RCC 7860 (cell line): ENCODE measurements at places on chromosomes 11 and 22.

GRCh38 chr11:133901316-133901715, 55.5 kb downstream of the IGSF9B start:
- DNase-seq, result no peak

- DNase-seq, result no peak
These were observed 313.9 kb upstream of the B3GAT1 start for GRCh38 chr11:134725716-134726639.

- DNase-seq, result peak; percentile 84
These were observed 2.4 kb upstream of the RANGAP1 start for GRCh38 chr22:41288245-41288946.

- DNase-seq, result no peak
These were observed 31.9 kb upstream of the IGLL5 start for GRCh38 chr22:22855617-22856308.

DNA sequence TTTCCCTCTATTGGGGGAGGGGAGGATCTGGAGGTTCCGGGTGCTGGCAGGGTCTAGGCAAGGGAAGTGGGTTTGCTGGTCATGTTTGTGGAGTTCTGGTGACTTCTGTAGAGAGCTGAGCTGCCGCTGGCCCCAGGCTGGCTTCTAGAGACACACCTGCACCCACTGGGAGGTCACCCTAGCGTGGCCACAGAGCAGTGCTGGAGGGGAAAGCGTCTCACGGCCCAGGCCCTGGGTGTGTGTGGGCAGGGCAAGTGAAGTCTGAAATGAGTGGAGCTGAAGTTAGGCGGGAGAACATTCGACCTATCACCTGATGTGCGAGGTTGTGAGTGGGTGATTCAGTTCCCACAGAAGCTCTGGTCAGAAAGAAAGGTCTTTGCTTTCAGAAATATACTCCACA, 27.9 kb downstream of the SMIM38 start:
- no peak for DNase-seq

GRCh38 chr22:32721328-32722180, 80.0 kb upstream of the TIMP3 start:
- DNase-seq, result no peak

DNA sequence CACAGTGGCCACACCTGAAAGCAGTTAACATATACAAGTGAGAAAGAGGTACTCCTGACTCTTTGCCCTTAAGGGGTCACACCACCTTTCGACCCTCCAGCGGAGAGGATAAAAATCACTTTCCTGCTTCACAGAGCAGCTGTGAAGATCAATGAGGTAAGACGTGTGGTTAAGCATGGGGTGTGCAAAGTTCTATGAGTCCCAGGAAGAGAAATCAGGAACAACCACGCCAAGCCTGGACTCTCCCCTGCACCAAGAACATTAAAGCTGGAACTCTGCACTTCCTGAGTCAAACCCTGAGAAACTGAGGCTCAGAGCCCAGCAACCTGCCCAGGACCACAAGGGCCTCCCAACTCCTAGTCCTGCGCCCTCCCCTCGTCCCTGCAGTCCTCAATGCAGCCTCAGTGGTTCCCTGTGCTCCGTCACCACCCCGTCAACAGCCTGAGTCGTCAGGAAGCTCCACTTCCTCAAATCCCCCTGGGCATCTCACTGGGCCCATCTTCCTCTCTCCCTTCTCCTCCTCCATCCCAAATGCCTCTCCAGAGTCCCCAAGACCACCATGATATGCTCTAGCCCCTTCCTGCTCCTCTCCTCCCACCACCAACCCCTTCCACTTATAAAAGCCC, 17.7 kb downstream of the TNKS1BP1 start:
- DNase-seq, result no peak

DNA sequence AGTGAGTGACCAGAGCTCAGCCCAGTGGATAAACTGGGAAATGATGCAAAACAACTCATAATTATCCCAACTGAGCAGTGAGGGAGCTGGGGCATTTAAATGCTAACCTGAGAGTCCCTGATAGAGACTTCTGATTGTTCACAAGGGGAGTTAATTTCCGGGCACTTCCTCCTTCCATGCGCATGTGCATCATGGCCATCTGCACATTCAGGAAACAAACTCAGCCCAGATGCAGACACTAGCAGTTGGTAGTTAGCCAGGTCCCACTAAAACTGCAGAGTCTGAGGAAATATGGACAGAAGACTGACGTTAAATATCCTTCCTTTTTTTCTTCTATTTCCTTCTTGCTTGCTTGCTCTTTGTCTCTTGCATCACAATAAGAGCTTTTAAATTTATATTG, 852.1 kb upstream of the LRRC4C start:
- no peak for DNase-seq

GRCh38 chr11:108084811-108085210, 36.6 kb upstream of the ACAT1 start:
- DNase-seq, result no peak

DNA sequence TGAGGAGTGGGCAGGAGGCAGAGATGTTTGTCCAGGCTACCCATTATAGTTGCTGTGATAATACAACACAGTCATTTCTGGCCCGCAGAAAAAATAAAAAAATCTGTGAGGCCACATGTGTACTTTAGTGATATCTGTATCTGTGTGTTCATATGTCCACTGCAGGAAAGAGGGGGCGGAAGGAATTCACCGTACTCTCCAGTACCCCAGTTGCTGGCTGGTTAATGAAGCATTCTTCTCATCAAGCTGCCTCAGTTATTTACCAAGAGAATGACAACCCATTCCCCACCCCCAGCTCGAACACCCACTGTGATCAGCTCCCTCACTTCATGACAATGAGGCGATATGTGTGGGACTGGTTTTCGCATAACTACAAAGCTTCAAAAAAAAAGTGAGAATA, 309.3 kb downstream of the SOX6 start:
- no peak for DNase-seq

GRCh38 chr11:71245601-71246391, 6.6 kb downstream of the SHANK2 start:
- DNase-seq, result no peak

DNA sequence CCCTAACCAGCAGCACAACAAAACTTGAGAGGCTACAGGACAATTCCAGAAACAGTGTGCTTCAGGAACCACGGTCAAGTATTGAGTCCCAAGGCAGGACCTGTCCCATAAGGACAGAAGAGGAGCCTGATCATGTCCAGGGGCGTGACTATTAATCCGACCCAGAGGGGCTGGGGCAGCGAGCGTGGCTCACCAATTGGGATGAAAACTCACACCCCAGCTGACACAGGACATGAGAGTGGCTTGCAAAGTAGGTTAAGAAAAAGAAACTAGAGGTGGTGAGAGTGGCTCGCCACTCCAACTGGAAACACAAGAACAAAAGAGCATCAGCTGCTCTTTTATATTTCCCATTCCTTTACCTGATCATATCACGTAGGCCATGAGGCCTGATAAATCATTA, 16.0 kb upstream of the FEZ1 start:
- DNase-seq, result no peak

GRCh38 chr11:16946477-16947282, 67.5 kb downstream of the PLEKHA7 start:
- no peak for DNase-seq

- no peak for DNase-seq
These were observed 194.0 kb upstream of the CADM1 start for GRCh38 chr11:115698243-115698642.

GRCh38 chr11:104704146-104704830, 194.0 kb downstream of the CASP12 start:
- no peak for DNase-seq

- peak; percentile 86 for DNase-seq
These were observed 20.8 kb downstream of the PIK3IP1 start for GRCh38 chr22:31271485-31271884.

GRCh38 chr11:121844016-121844415, 272.0 kb downstream of the BLID start:
- DNase-seq, result no peak

DNA sequence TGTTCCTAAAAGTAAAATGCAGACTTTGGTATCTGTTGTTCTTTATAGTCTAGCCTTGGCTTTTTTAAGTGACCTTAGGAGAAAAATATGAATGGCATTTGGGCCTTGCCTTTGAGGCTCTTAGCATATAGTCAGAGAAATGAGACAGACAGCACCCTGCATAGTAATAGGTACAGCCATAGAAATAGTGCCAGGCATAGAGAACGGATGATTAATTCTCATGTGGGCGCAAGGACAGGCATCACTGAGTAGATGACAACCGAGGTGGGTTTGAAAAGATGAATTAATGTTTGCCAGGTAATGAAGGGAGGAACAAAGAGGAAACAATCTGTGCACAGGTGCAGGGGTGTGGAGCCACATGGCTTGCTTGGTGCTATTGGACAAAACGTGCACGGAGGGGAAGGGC, 90.5 kb downstream of the BMAL1 start:
- peak; percentile 56 for DNase-seq

DNA sequence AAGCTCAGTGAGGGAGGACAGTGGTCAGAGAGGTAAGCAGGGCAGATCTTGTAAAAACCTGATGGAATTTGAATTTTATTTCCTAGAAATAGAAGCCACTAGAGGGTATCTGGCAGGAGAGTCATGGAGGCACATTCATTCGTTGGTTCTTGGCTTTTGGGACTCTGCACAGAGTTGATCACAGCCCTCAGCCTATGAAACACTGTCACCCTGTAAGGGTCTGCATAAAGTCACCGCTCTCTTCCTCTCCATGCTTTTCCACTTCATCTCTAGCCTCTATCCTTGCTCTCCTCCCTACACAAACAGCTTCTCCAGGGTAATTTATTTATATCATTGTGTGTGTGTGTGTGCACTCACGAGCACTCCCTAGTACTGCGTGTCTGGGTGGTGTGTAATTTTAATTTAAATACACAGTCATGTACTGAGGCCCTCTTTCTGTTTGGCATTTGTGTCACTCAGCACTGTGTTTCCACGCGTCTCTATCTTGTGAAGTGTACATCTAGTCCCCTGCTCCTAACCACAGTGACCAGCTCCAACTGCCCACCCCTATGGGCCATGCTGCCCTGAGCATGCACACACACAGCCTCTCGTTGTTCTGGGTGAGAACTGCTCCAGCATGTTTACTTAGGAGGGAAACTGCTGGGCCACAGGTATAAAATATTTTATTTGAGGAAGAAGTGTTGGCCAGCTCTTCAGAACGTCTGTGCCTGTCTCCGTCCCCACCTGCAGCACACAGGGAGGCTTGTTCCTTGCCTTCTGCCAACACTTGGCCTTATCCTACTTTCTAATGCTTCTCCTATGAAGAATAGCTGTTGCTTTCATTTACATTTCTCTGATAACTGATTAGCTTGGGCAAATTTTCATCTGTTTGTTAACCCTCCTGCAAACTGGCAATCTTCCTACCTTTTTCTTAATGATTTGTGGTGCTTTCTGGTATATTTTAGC, 4.5 kb downstream of the KCNQ1OT1 start:
- no peak for DNase-seq

DNA sequence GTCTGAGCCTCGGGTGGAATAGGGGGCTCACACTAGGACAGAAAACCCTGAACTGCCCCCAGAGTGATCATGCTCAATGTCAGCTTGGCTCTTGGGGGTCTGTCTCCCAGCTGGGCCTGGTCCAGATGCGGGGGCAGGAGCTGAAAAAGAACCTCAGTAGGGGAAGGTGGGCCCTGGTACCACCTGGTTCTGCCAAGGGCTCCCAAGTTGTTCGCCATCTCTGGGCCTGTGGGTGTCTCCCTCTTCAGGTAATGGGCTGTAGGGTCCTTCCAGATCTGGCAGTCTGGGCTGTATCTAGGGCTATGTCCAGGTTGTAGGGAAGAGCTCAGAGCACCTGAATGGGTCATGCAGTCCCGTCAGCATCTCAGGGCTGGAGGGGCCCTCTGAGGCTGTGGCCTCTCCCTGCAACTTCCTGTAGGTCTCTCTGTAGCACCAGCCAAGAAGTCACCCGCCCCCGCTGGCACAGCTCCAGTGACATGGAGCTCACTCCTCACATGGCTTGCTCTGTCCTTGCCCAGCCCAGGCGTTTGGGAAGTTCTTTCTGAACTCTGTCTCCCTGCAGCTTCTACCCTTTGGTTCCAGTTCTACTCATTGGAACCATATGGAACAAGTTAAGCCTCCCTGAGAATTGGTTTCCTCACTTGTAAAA, 33.0 kb upstream of the SOX10 start:
- no peak for DNase-seq

GRCh38 chr11:61887839-61888494, 3.4 kb downstream of the FADS3 start:
- peak; percentile 90 for DNase-seq

GRCh38 chr11:59545179-59546020, 34.1 kb downstream of the OR4D9 start:
- DNase-seq, result no peak

DNA sequence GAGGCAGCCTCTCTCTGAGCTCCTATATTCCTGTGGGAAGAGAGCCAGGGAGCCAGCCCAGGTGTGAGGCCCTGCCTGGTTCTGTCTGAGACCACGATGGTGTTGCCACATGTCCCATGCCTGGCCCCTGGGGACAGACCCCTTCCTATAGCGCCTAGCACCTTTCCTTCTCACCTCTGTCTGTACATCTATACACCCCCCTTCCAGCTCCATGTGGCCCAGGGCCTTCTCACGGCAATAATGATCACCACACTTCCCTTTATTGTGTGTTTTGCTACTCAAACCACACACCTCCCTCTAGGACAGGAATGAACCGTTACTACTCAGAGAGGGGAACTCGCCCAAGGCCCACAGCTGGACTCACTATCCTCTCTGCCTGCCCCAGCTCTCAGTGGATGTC, 12.8 kb downstream of the CD82 start:
- no peak for DNase-seq

- DNase-seq, result no peak
These were observed 23.5 kb upstream of the PICK1 start for GRCh38 chr22:38033522-38034277.

DNA sequence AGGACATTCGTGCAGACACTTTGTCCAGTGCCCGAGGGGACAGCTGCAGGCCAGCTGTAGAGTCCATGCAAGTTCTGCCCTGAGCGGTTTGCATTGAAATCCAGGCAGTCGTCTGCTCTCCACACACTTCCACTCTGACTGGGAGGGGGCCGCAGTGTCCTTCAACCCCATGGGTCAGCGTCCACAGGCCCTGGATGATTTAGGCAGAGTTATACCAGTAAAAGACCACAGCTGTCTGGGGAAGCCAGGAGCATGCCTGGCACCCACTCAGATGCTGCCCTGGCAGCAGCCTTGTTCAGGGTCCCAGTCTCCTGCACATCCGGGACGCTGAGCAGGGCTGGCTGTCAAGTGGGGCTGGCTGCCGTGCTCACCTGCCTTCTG, 26.5 kb downstream of the KRTAP5-5 start:
- no peak for DNase-seq

DNA sequence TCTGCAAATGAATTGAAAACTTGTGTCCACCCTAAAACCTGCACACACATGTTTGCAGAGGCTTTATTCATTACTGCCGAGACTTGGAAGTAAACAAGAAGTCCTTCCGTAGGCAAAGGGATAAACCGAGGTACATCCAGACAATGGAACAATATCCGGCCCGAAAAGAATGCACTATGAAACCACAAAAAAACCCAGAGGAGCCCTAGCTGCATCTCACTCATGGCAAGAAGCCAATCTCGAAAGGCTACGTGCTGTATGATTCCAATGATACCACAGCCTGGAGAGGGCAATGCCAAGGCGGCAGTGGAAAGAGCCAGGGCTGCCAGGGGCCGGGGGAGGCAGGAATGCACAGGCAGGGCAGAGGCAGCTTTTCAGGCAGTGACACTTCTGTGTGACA, 3.2 kb upstream of the MRPL23 start:
- DNase-seq, result peak; percentile 72

- DNase-seq, result no peak
These were observed 79.6 kb downstream of the BBOX1 start for GRCh38 chr11:27120211-27120610.
